ENCODE measurements at places on chromosomes 3 and 15.
A peak's percentile ranks its signal among the peaks of the same experiment; 100 is the strongest.

GRCh38 chr15:42107473-42107872 lies 13.1 kb upstream of the PLA2G4D start:
- no peak for DNase-seq

- no peak for DNase-seq
These were observed 760.4 kb downstream of the ZPLD1 start for GRCh38 chr3:103195216-103195615.

DNA sequence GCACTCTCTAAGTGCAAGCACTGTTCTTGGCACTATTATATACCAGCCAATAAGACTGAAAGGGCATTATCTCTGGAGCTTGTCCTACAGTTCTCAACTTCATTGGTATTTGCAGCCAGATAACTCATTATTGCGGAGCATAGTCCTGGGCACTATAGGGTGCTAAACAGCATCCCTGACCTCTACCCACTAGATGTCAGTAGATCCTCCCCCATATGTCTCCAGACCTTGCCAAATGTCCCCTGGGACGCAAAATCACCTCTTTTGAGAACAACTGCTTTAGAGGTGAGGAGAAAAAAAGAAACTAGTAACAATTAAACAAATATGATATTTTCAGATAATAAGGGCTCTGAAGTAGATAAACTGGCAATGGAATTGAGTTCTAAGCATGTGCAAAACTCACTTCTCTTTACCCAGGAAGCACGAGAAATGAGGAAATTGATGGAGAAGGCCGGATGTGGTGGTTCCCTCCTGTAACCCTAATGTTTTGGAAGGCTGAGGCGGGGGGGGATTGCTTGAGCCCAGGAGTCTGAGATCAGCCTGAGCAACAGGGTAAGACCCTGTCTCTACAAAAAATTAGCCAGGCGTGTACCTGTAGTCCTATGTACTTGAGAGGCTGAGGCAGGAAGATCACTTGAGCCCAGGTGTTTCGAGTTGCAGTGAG lies 61.4 kb downstream of the FRMD4B start:
- DNase-seq: no peak

DNA sequence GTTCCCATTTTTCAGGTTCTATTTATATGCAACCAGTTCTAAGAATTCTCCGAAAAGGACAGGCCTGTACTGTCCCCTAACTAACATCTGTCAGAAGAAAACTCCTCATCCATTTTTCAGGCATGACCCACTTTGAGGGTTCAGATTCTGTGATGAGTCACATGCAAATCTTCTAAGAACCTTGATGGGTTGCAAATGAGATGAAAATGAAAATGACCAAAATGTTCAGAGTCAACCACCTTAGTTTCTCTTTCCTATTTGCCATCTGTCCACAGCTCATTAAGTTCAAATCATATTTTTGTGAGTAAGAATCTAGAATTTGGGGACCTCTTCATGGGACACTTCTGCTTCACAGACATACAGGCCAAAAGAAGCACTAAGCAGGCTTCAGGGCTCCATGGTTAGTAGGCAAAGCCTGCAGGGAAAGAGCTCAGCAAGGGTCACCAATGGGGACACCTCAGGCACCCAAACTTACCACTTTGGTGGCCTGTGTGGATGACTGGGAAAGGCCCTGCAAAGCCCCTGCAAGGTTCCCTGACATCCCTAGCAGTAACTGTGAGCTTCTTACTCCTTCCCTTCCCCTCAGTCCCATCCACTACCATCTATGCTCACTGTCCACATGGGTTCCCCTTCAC lies 122.0 kb downstream of the WDR76 start:
- no peak for DNase-seq

GRCh38 chr3:70779296-70779695 lies 466.9 kb upstream of the MDFIC2 start:
- DNase-seq: no peak

- DNase-seq: no peak
These were observed 11.8 kb upstream of the KIF7 start for GRCh38 chr15:89666858-89667705.

DNA sequence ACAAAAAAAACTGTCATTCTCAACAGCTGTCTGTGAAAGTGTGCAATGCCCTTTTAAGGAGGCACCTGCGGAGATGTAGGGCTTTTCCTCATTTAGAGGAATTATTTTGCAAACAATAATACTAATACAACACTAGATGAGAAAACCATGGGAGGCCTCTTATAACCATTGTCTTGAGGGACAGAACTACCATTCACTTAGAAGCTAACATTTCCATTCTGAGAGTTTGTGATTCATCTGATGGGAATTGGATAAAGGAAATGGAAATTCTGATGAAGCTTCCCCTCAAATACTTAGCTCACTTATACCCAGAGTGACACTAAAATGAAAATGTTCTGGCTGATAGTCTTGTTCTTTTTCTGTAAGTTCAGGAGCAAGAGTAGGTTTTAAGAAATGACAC lies 147.7 kb downstream of the CADPS start:
- no peak for DNase-seq

- no peak for DNase-seq
These were observed 51.6 kb downstream of the TRPM1 start for GRCh38 chr15:31049682-31050615.

DNA sequence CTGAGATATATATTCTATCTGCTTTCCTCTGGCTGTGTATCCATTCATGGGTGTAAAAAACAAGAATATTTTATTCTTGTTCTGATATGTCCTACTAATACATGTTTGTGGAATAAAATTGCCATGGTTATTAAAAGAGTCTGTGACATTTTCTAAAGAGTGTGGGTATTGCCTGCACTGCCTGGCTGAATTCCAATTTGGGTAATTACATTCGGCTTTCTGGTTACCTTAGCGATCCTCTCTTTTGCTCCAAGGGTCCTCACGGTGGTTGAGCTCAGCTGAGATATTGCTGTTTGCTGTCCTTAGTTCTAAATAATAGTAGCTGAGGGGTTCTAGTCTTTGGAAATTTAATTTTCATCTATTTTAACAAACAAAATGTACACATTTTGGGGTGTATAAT lies 301.4 kb upstream of the DNAJC19 start:
- no peak for DNase-seq

GRCh38 chr3:26719134-26719533 lies 96.6 kb downstream of the LRRC3B start:
- DNase-seq: no peak

DNA sequence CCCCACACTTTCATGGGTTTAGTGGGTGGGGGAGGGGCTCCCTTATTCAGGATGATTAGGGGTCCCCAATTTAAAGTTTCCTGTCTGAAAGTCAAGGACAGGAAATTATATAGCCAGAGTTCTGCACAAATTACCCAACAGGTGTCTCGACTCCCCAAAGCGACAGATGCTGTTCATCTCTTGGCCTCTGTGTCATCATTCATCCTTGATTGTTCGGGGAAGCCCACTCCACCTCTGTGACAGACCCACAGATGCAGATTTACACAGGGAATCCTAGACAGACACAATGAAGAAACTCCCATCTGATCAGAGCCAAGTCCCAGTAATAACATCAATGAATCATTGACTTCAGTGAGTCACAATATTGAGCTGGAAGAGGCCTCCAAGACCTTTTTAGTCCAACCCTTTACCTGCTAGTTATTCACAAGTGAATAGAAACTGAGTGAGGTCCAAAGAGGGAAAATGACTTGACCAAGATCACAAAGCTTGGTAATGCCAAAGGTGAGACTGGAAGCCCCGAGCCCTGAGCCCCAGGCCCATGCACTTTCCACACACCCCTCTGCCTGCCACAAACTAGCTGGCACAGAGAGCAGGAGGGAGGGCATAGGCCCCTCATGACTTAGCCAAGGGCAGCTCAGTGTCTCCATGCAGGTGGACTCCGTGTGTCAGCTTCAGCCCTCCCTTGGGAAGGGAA lies 7.9 kb upstream of the SRP14 start:
- DNase-seq: no peak

GRCh38 chr3:179701176-179701827 lies 48.5 kb downstream of the USP13 start:
- no peak for DNase-seq

DNA sequence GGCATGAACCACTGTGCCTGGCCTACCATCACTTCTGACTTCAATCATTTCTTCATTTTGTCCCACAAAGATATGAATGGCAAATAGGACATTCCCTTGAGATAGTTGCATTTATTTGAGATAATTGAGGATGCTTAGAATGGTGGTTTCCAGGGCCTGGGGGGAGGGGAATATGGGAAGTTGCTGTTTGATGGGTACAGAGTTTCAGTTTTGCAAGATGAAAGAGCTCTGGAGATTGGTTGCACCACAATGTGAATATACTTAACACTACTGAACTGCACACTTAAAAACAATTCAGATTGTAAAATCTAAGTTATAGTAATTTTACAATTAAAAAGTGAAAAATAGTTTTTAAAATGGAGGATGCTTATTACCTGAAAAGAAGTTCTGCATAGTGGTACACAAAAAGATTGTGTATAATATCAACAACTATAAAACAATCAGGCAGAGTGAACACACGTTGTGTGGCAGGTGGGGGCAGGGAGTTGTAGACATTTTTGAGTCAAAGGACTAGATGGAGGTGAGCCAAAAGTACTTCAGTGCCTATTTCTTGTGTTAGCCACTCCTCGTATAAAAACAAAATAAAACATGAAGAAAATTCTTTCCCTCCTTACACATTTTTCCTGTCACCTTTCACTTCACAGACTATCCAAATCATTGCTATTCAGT lies 18.5 kb upstream of the RIOX2 start:
- no peak for DNase-seq

DNA sequence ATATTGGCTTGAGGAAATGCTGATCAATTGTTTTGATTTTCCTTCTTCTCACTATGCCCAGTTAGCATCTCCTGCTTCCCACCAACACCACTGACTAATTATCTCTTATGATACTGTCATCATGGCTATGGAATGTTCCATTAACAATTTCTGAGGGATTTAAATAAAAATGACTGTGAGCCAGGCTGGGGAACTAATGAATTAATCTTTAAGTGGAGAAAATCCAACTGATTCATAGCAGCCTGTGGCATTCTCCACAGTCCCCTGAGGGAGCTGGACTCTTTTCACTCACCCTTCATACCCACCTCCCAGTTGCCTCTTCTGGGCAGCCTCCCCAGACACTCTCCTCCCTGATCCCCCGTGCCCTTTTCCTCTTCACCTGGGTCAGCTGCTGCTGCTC lies 353.6 kb downstream of the CLSTN2 start:
- no peak for DNase-seq

- no peak for DNase-seq
These were observed 798.3 kb downstream of the ROBO1 start for GRCh38 chr3:78969483-78969882.

DNA sequence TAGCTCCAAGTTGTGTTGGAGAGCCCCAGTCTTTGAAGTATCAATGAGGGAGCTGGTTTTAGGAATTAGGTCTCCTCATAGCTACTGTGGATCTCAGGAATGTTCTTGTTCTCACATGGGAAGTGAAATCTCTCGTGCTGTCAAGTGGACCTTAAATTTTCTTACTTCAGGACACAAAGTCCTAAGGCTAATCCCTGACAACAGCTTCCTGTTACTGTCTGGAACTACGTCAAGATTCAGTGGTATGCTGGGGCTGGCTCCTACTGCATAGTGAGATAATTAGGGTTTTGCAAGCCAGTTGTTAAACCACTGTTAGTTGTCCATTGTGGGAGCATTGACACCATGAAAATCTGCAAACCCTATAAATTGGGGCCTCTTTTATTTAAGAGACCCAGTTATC lies 22.8 kb downstream of the MESP1 start:
- no peak for DNase-seq

DNA sequence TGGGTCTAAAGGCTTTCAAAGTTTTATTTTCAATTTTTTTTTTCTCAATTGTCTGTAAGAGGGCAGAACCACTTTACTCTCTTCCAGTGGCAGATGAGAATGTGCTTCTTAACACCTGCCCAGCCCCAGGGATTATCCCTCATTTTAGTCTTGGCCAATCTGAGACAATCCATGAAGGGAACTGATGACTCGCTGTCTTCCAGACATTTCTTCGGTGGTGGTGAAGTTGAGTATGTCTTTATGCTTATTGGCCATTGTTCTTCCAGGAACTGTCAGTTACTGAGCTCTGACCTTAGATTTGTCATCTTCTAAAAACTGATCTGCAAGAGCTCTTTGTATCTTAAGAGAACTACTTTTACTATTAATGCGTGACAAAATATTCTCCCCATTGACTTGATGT lies 139.5 kb downstream of the TJP1 start:
- DNase-seq: no peak

GRCh38 chr3:157436583-157437291 lies at the start of gene PTX3:
TSS of gene PTX3 (plus strand) at chr3:157436850. CDS start at chr3:157436934, 84 bp downstream.
- peak; percentile 79 for DNase-seq

DNA sequence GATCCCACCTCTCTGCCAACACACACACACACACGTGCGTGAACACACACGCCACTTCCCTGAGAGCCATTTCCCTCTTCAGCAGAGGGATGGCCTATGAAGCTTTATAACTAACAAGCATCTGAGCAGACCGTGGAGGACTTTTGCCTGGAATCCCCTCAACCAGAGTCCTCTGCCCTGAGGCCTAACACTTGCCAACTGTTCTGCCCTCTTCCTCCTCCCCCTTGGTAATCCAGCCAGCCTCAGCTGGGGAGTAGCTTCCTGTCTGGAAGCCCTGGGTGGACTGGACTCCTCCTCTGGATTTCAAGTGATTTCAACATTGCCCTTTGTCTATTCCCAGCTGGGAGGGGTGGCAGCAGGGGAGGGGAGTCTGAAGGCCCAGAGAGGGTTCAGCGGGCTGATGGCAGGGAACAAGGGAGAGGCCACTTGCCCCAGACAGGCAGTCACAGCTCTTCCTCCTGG lies 68.4 kb upstream of the HACD2 start:
- DNase-seq: no peak

DNA sequence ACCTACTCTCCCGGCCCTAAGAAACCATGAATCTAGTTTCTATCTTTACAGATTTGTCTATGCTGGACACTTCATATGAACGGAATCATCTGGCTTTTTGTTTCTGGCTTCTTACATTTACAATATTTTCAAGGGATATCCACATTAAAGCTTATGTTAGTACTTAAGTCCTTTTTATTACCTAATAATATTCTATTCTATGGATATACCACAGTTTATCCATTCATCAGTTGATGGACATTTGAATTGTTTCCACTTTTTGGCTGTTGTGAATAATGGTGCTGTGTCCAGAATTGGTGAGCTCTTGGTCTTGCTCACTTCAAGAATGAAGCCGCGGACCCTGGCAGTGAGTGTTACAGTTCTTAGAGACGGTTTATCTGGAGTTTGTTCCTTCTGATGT lies 42.6 kb downstream of the ARHGAP31 start:
- DNase-seq: no peak

- DNase-seq: no peak
These were observed 129.6 kb upstream of the LMCD1 start for GRCh38 chr3:8371960-8372463.

DNA sequence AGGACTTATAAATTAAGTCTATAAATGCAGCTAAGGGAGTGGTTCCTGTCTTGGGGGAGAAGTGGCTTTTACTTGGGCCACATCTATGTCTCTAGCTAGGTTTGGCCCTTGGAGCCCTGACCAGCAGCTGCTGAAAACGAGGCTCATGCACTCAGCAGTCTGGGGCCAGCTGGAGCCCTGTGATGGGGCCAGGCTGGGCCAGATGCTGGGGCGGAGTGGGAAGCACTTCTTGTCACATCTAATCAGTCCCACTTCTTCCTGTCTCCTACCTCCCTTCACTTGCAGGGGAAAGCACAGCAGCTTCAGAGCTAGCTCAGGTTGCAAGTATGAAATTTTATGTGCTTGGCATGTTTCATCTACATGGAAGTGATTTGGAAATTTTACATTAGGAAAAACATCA lies 209.9 kb upstream of the ROPN1 start:
- DNase-seq: no peak

All from left forelimb (tissue), 1 donor.